ENCODE measurements at places on chromosomes 1 and 21.

GRCh38 chr1:230610589-230610988, 31.7 kb upstream of the COG2 start:
- DNase-seq: no peak

- no peak for DNase-seq
These were observed 69.3 kb downstream of the CAMK2N1 start for GRCh38 chr1:20416706-20417105.

DNA sequence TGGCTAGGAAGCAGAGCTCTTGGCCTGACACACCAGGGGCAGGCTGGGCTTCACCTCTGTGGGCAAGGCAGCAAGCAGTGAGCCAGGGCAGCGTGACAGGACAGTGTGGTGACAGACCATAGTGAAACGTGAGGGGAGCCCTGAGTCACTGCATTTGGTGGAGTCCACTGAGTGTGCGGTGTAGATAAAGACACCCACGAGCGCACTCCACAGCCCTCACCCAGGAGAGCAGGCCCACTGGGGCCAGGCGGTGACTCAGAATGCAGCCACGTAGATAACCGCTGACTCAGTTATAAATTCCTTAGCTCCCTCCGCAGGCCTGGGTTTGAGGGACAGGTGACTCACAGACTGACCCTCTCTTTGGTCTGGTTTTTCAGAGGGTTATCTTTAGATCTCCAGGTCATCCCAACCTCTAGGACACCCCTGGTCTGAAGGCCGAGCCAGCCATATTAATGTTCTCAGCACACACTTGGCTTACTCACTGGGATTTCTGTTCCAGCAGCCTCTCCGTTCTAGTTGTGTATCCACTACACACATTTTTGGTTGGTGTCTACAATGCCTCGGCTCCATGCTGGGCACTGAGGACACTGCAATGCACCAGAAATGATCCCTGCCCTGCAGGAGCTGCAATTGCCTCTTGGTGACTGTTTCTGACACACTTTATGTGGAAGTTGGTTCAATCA, 90.2 kb upstream of the TSPAN2 start:
- DNase-seq: no peak

GRCh38 chr1:76510672-76511557, 356.4 kb upstream of the ST6GALNAC5 start:
- DNase-seq: no peak

DNA sequence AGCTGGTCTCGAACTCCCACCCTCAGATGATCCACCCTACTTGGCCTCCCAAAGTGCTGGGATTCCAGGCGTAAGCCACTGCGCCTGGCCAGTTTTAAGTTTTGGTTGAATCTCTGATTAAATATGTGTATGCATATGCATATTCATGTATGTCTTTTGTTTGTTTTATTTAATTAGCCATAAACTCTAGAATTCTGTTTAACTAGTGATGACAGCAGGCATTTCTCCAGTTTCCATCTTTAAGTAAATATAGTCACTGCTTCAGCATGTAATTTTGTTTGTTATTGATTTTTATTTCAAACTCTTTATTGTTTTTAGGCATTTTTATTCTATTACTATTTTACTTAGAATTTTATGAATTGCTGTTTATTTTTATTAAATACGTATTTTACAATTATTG, 58.0 kb downstream of the NUF2 start:
- no peak for DNase-seq

- no peak for DNase-seq
These were observed 149.1 kb downstream of the FCRL5 start for GRCh38 chr1:157403203-157403602.

- no peak for DNase-seq
These were observed 9.5 kb downstream of the WNT4 start for GRCh38 chr1:22133247-22133930.

DNA sequence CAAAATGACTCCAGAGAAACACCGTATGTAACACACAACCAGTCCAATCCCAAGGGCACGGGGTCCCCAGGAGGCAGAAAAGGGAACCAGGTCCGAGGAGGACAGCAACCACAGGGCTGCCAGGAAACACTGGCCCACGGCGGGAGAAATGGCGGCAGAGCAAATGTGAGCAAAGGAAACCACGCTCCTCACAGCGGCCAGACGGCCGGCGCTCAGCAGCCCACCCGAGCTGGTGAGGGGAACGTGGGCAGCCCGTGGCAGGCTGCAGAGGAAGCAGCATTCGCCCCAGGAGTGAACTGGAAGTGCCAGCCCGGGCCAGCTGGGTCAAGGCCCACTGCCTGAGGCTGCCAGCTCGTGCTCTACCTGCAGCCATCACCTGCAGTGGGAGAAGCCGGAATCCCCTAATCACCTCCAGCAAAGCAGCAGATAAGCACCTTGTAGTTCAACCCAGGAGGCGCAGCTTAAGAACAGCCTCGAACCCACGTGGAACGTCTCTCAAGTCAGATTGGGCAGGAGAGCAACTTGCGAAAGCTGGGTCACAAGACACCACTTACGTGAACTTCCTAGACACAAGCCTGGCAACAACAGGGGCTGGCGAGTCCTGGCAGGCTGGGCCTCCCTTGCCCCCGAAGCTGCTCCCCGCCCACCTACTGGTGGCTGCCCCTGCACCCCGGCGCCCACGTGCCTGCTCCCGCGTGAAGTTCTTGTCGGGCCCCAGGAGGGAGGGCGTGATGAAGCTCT, 6.7 kb downstream of the SLC19A1 start:
- DNase-seq: no peak

- no peak for DNase-seq
These were observed 199.3 kb downstream of the TTLL7 start for GRCh38 chr1:83799594-83799993.

DNA sequence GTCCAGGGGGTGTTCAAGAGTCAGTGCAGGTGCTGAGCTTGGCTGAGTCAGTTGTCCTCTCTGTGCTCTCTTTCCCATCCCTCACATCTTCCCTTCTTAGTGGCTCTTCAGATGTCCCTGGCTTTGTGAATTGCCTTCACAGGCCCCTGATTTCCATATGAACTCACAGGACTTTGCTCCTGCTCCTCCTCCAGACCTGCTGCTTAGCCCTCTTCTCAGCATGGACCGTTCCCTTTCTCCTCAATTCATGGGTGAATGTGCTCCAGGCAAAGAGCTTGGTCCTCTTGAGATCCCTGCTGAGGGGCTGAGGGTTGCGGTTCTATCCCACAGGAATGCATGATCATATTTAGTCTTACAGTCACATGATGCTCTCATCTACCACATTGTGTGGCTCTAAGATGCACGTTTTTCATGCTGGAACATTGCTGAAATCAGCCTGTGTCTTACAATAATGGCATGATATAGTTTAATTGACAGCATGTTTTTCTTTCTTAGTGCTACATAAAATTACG, 30.5 kb downstream of the CACNA1E start:
- no peak for DNase-seq

DNA sequence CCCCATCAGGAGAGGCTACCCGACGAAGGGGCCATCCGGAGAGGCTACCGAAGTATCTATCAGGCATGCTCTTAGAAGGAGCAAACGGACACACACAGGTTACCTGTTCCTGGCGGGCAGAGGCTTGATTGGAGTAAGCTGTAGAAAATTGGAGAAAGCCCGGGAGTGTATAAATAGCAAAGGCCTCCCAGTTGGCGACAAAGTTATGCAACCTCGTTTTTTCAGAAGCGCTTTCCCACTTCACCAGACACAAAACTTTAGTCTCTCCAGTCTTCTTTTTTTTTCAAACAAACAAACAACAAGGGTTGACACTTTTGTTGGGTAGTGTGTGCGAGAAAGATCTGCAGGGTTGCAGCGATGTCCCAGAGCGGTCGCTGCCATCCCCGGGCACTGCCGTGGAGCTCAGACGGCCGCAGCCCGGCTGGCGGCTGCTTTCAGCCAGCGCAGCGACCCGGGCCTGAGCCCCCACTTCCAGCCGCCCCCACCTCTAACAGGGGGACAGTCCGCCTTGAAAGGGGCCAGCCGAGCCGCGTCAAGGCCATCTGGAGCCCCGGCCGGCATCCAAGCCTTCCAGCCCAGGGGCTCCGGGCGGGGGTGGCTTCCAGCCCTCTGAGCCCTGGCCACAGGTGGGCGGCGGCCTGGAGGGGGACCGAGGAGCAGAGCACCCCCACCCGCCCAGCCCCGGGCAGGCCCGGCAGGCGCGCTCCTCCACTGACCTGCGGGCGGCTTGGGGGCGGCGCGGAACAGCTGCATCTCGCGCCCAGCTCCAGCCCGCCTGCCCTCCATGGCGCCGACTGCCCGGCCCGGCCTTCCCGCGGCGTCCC, 616 bp downstream of the MCOLN3 start:
- DNase-seq: no peak

DNA sequence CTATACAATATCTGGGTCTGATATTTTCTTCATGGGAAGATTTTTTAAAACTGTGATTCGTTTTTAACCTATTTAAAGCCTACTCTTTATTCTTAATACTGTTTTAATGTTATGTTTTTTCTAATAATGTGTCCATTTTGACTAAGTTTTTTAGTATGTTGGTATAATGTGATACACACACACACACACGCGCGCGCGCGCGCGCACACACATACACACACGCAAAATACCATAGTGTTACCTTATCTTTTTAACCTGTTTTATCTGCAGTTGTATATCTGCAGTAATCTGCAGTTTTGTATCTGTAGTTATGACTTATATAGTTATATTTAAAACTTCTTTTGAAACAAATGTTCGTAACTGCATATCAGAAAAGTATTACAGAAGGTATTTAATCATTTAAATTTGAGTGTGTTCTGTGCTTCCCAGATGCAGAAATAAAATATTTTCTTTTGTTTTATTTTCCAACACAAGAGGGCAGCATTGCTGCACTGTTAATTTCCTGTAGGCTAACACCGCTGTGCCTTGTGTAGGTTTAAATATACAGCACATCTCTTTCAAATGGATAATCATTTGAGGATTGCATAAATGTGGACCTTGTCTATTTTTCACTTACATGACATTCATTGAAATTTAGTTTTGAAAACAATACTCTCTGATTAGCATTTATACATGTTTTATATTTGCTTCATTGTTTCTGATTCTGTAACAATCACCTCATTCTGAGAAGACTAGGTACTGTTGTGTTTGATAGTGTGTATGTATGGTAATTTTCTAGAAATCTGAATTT, 166.1 kb downstream of the PDE4B start:
- peak; percentile 19 for DNase-seq

DNA sequence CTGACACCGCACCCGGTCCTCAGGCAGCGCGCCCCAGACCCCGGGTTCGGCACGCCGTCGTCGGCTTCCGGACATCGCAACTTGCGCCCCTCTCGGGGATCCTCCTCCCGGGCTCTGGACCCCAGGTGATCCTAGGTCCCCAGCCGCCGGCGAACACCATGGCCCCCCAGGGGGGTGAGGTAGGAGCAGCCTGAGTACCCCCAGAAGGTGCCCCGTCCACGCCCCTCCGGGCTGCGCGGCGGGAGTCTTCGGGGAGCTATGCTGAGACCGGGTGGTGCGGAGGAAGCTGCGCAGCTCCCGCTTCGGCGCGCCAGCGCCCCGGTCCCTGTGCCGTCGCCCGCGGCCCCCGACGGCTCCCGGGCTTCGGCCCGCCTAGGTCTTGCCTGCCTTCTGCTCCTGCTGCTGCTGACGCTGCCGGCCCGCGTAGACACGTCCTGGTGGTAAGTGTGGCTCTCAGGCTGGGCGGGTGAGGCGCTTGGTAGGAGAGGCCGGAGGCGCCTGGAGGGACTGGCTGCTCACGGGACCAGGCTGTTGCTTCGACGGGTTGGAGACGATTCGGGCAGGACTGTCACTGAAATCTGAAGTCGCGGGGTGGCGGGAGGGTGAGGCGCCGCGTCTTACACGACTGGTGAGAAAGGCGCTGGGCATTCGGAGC, 367 bp downstream of the WNT2B start:
- no peak for DNase-seq

GRCh38 chr1:108703939-108704338, 8.8 kb upstream of the FNDC7 start:
- no peak for DNase-seq

DNA sequence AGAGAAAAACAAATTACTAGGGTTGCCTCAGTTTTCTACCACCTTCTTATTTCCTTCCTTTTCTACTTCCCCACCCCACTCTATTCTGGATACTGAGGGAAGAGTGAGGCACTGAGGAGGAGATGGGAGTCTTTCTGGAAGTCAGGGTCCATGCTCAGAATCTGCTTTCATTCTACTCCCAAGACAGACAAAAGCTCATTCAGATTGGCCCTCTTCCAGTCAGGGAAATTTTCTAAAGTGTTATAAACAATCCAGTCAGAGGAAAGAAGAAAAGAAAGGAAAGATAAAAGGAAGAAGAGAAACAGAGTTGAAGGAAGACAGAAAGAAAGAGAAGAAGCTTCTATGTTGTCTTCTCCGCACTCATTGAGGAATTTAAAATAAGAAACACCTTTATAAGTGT, 228.6 kb downstream of the COP1 start:
- no peak for DNase-seq

Measured in HFF-Myc (cell line).